ENCODE measurements at places on chromosomes 5 and 9.
A peak's percentile ranks its signal among the peaks of the same experiment; 100 is the strongest.

- peak; percentile 95 for DNase-seq
These were observed 9.1 kb downstream of the EGFL7 start for GRCh38 chr9:136671646-136672430.

DNA sequence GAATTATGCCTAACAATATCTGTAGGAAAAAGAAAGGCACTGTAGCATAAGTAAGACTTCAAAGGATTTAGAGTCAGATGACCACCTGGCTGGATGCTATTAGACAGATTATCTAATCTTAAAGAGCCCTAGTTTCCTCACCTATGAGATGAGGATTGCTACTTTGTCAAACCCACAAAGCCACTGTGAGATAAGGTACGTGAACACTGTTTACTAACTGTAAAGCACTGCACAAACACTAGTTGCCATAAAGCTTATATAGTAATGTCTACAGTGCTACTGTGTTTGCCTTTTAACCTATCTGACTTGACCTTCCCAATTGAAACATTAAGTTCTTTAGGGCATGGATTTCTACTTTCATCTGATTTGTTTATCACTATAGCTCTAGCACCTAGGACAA is 10.3 kb downstream of the TRMO start:
- no peak for DNase-seq

GRCh38 chr5:112411903-112412302 is 7.2 kb downstream of the EPB41L4A start:
- DNase-seq: no peak

DNA sequence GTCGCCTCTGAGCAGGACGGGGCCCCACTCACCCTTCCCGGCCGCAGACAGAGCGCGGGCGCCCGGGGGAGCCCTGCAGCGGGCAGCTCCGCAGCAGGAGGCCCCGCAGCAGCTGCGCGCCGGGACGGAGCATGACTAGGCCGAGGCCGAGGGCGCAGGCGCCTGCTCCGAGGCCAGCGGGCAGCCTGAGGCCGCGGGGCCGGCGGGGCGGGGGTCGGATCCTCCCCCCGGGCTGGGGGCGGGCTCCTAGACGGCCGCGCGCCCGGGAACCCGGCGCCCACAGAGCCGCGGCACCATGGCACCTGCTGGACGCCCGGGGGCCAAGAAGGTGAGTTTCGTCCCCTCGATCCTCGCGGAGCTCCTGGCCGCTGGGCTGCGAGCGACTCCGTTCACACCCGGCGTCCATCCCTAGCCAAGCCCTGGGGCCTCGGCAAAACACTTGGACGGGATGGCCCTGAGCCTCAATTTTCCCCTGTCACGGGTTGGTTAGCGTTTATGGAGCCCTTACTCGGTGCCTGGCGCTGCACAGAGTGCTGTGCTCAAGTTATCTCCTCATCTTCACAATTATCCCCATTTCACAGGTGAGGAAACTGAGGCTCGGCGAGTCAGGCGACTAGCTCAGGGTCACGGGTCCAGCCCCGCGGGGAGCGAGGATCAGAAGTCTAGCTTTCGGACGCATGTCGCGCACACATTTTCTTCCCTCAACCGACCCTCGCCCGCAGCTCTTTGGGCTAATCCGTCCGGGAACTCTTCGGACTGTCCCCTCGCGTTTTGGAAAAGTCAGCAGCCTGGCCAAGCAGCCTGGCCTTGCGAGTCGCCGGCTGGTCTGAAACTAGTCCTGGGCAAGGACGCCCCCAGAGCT is at the start of the genes BHMT2 and DMGDH:
BHMT2 (plus strand) TSS at position 280 of the 862 bp plus-strand sequence; CDS start at position 296, 16 bp downstream.
DMGDH (minus strand) TSS at position 187 of the 862 bp plus-strand sequence; CDS start at position 133, 54 bp downstream.
- DNase-seq: peak; percentile 21

DNA sequence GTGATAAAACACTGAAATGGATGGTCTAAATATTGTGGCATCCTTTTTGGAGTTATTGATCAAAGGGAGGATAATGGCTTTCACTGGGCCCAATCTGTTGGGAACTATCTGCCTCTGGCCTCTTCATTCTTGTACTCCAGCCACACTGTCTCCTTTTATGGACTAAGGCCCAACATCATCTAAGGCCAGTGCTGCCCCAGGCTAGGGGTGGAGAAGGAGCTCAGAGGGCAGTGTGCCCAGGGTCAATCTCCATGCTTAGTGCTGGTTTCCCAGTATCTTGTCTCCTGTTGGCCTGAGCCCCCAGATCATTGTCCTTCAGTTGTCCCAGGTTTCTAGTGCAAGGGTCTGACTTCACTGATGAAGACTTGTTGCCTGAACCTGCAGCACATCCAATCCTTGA is 26.4 kb upstream of the JMY start:
- DNase-seq: no peak

Data from iPS-NIHi11 (cell line).